ENCODE measurements at places on chromosomes 5 and 9.

DNA sequence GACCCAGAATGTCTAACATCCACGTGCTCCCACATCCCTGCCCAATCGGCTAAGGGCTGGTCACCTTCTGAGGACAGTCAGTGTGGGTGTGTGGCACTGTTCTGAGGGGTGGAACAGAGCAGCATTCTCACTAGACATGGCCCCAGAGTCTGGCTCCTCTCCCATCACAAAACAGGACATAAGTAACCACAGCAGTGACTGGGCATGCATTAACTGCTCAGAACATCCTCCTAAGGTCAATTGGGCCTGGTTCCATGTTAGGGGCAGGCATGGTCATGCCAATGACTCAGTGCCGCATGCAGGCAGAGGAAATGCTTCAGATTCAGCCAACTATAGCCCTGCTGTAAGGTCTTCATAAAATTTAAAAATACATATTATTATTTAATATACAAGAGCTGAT is 12.9 kb downstream of the MACROH2A1 start:
- H3K36me3 ChIP-seq = peaks cover 4% of the 10 kb centered on the region
- H3K27me3 ChIP-seq = no peaks in the 10 kb centered on the region
- H3K27ac ChIP-seq = no peak overlapping the region
- no peak for DNase-seq

DNA sequence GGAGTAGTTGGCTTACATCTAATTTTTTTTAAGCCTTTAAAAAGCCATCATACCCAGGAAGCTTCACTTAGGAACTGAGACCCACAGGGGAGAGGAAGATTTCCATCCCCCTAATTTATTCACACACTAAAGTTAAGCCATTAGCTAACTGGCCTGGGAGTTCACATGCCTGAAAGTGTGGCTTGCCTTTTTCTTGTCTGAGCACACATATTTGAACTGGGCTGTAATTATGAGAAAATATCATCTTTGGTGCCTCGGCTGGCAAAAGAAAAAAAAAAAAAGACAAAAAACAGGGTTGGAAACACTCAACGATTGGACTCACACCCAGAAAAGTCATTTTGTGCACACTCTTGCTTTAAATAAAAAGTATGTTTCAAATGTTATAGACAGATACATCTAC is 847.3 kb downstream of the MAT2B start:
- H3K4me3 ChIP-seq = no peak overlapping the region
- H3K27ac ChIP-seq = no peak overlapping the region
- no peaks in the 10 kb centered on the region for H3K36me3 ChIP-seq
- H3K4me1 ChIP-seq = no peaks in the 10 kb centered on the region

- no peak for DNase-seq
- no peak overlapping the region for H3K27ac ChIP-seq
- no peak overlapping the region for H3K4me3 ChIP-seq
- H3K4me1 ChIP-seq = peaks cover 3% of the 10 kb centered on the region
Observed at GRCh38 chr5:39395521-39395920, 29.3 kb downstream of the DAB2 start.

GRCh38 chr5:94266170-94266569 is 352.2 kb downstream of the KIAA0825 start:
- H3K4me1 ChIP-seq = no peaks in the 10 kb centered on the region
- H3K4me3 ChIP-seq = no peak overlapping the region
- no peaks in the 10 kb centered on the region for H3K27me3 ChIP-seq
- peaks cover 3% of the 10 kb centered on the region for H3K36me3 ChIP-seq

DNA sequence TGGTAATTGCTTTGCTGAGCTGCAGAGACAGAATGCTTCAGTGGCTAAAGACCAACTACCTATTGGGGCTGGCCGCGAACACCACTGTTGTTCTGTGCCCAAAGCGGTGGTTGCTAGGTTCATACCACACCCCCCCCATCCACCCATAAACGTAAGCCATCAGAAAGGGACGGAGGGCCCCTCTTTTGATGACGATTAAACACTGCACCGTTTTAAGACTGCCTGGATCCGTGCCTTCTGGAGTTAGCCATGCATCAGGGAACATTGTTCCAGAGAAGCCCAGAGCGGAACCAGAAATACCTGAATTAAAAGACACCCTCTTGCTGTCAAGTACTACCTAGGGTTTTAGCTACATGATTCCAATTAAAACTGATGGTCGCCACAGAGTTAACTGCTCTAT is 369.1 kb upstream of the DAP start:
- no peak for DNase-seq
- peaks cover 14% of the 10 kb centered on the region for H3K27me3 ChIP-seq
- H3K4me1 ChIP-seq = no peaks in the 10 kb centered on the region
- no peaks in the 10 kb centered on the region for H3K36me3 ChIP-seq
- no peak overlapping the region for H3K27ac ChIP-seq

- peak overlapping the region; percentile 78 for H3K4me3 ChIP-seq
- DNase-seq = no peak
- H3K27me3 ChIP-seq = no peaks in the 10 kb centered on the region
- peak overlapping the region; percentile 78 for H3K27ac ChIP-seq
- H3K36me3 ChIP-seq = no peaks in the 10 kb centered on the region
Observed at GRCh38 chr5:76175821-76176403, 92.7 kb downstream of the SV2C start.

DNA sequence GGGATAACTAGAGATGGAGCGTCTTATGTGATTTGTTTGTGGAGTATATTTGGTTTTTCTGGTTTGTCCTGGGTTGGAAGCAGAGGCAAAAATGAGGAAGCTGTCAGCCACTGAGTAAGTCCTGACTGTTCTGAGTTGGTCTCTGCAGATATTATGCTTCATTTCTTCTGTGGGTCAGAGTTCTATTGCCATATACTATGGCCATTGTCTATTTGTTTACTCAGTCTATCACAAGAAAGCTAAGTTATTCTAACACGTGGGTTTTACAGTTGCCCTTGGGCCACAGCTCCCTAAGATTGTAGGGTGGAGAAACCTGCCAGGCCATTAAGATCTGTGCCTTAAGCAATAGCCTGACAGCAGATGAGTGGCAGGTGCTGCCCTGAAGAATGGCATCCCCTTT is 3.0 kb upstream of the CTSV start:
- peaks cover 6% of the 10 kb centered on the region for H3K4me1 ChIP-seq
- no peak for DNase-seq
- H3K27ac ChIP-seq = no peak overlapping the region
- peaks cover 5% of the 10 kb centered on the region for H3K36me3 ChIP-seq
- no peak overlapping the region for H3K4me3 ChIP-seq
- H3K27me3 ChIP-seq = peaks cover 53% of the 10 kb centered on the region

DNA sequence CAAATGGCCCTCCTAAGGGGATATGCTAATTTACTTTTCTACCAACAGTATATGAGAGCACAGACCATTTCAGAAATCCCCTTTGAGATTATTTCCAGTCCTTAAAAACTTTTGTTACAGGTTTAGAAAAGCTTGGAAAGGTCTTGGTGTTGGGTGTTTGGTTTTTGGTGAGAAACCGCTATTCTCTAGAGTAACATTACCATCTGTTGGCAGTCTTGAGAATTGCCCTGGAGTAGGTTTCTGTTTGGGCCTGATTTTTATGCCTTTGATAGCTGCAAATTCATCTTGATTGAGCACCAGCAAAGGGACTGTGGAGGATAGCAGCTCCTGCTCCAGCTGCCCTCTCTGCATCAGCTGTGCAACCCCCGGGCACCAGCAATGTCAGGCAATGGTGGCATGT is 8.0 kb downstream of the NUDT2 start:
- H3K4me3 ChIP-seq = no peak overlapping the region
- no peaks in the 10 kb centered on the region for H3K27me3 ChIP-seq
- peaks cover 11% of the 10 kb centered on the region for H3K4me1 ChIP-seq
- no peak for DNase-seq
- no peaks in the 10 kb centered on the region for H3K36me3 ChIP-seq

DNA sequence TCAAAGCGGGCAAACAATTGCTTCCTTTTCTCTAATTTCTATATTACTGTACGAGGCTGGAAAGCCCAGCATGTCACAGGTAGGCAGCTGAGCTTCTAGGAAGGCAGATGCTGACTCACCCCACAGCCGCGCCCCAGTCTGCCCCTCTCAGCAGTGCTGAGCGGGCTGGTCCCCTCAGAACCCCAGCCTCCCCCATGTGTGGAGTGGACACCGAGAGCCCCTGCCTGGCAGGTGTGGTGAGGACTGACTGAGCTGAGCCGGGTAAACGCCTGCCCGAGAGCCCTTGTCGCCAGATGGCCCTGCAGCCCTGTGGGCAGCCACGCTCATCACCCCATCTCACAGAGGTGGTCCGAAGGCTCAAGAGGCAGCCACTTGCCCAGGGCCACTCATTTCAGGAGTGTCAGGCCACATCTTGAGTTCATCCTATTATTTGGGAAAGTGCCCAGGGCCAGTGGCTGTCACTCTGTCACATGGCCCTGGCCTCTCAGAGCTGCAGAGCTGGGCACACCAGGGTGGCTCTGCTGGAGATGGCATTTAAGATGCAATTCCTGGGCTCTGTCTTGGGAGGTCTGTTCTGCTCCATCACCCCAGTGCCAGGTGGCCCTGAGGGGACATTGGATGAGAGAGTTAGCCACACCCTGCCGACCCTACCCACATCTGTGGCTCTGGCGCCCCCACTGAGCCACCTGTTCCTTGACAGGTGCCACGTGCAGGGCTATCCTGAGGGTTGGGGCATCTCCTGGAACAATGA is 12.4 kb downstream of the CARD19 start:
- H3K27me3 ChIP-seq = no peaks in the 10 kb centered on the region
- H3K4me1 ChIP-seq = peaks cover 32% of the 10 kb centered on the region
- H3K36me3 ChIP-seq = peaks cover 12% of the 10 kb centered on the region
- peak overlapping the region; percentile 71 for H3K27ac ChIP-seq
- peak; percentile 6 for DNase-seq
- H3K4me3 ChIP-seq = no peak overlapping the region

DNA sequence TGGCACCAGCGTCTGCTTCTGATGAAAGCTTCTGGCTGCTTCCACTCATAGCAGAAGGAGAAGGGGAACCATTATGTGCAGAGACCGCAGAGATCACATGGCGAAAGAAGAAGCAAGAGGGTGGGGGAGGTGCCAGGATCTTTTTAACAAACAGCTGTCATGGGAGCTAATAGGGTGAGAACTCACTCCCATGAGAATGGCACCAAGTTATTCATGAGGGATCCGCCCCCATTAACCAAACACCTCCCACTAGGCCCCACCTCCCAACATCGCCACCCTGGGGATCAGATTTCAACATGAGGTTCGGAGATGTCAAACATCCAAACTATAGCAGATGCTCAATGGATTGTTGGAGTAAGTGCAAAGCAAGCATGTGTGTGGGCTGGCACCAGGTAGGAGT is 125.8 kb upstream of the SLIT3 start:
- no peak overlapping the region for H3K27ac ChIP-seq
- peaks cover 38% of the 10 kb centered on the region for H3K27me3 ChIP-seq
- no peak for DNase-seq
- no peaks in the 10 kb centered on the region for H3K36me3 ChIP-seq
- H3K4me3 ChIP-seq = no peak overlapping the region

DNA sequence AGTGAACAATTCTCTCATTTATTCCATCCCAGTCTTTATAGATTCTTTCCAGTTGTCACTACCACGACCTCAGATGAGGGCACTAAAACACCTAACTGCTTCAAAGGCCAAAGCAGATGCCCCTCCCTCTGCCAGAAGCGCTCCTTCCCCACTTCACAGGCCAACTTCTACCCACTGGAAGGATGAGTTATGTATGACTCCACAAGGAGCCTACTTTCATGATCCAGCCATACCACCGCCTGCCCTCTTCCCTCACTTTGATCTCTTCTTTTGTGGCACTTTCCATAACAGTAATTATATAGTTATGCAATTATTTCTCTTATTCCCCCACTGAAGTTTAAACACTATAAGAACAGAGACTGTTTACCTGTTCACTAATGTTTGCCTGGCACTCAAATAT is 93.7 kb downstream of the HOMER1 start:
- H3K27ac ChIP-seq = no peak overlapping the region
- no peak for DNase-seq
- H3K4me1 ChIP-seq = no peaks in the 10 kb centered on the region
- no peak overlapping the region for H3K4me3 ChIP-seq
- no peaks in the 10 kb centered on the region for H3K36me3 ChIP-seq

- H3K27me3 ChIP-seq = peaks cover 40% of the 10 kb centered on the region
- DNase-seq = no peak
- H3K27ac ChIP-seq = no peak overlapping the region
Observed at GRCh38 chr5:135602882-135603721, 24.3 kb upstream of the CXCL14 start.

- peaks cover 2% of the 10 kb centered on the region for H3K4me1 ChIP-seq
- DNase-seq = no peak
- no peak overlapping the region for H3K27ac ChIP-seq
- H3K36me3 ChIP-seq = no peaks in the 10 kb centered on the region
Observed at GRCh38 chr5:72465066-72465465, 42.1 kb downstream of the ZNF366 start.

GRCh38 chr5:178487911-178488600 is 102.1 kb downstream of the COL23A1 start:
- no peak for DNase-seq
- peaks cover 30% of the 10 kb centered on the region for H3K27me3 ChIP-seq
- H3K4me3 ChIP-seq = no peak overlapping the region
- H3K36me3 ChIP-seq = no peaks in the 10 kb centered on the region

GRCh38 chr9:111896942-111897600 is 457 bp downstream of the UGCG start:
- no peaks in the 10 kb centered on the region for H3K36me3 ChIP-seq
- peak overlapping the region; percentile 96 for H3K4me3 ChIP-seq
- no peaks in the 10 kb centered on the region for H3K27me3 ChIP-seq
- DNase-seq = no peak
- no peak overlapping the region for H3K27ac ChIP-seq
- peaks cover 25% of the 10 kb centered on the region for H3K4me1 ChIP-seq

DNA sequence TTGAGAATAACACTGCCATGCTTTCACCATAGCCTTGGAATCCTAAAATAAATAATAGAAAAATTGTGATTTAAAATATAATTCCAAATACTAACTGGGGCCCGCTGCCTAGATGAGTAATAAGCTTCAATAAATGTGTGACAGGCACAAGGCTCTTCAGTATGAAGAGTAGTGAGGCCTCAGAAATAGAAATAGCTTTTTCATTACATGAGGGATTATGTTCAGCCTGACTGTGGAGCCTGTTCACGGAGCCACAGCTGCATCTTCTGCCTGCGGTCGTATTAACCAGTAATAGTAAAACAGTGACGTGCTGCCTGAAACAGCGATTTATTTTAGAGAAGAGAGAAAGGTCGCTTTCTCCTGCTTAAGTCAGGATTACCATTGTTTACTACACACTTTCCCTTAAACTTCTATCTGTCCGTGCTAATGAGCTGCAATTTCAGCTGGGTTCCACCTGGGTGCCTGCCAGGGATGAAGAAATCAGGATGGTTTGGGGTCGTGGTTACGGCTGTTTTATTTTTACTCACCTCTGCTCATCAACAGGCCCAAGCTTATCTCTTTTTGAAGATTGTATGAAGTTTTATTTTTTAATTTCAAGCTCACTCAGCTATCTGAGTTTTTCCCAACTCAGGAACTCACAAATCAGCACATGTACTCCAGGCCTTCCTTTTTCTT is 284.9 kb upstream of the WWC1 start:
- no peak for DNase-seq
- no peak overlapping the region for H3K4me3 ChIP-seq
- no peaks in the 10 kb centered on the region for H3K36me3 ChIP-seq
- peaks cover 31% of the 10 kb centered on the region for H3K27me3 ChIP-seq
- no peaks in the 10 kb centered on the region for H3K4me1 ChIP-seq

All from T-helper 17 cell (primary cell).